Suprapubic skin (tissue), 4 donors: ENCODE measurements at places on chromosomes 12 and 14.

- no peak for DNase-seq
Observed at GRCh38 chr12:126418400-126418799, 1353.2 kb downstream of the AACS start.

DNA sequence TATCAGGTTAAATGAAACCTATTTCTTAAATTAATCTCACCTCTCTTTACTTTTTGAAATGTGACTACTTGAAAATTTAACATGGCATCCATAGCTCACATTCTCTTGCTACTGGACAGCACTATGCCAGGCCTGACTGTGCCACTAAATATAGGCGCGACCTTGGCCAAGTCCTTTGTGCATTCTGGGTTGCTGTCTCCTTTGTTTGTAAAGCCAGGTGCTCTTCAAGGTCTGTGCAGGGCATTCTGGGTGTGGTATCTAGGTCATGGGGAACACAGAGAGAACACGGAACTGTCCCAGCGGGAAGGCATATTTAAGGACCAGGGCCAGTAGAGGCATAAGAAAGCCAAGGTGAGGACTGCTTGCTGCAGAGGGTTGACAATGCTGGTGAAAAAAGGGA lies 121.2 kb downstream of the ZNF664 start:
- DNase-seq: no peak

DNA sequence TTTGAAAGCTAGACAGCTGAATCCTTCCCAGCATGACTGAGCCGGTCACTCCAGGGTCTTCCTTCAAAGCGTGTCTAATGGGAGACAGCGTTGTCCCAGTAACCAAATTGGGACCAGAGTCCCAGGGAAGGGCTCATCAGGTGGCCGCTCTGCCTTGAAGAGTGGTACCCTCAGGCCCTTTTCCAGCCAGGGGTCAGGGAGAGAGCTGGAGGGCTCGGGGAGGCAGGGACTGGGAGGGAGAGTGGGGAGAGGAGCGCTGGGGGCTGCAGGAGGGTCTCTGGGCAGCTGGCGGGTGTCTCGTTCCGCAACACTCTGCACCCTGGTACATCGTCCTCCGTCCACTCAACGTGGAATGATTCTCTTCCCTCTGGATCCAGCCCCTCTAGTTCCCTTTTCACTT lies 1.6 kb upstream of the RTL1 start:
- DNase-seq: peak; percentile 40

DNA sequence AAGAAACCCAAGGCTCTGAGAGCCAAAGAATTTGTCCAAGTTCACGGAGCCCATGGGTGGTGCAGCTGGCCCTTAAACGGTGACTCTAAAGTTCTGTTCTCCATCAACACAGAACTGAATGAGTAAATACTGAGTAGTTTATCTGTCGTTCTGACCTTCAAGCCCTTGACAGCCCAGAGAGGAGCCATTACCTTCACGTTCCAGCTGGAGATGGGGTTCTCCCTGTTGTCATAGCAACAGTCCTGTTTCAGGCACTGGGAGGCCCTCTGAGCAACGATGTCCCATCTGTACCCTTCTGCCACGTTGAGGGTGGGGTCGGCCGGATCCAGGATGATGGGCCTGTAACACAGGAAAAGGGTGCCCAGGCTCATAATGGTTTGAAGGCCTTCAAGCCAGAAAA lies 7.5 kb upstream of the C12orf43 start:
- no peak for DNase-seq

DNA sequence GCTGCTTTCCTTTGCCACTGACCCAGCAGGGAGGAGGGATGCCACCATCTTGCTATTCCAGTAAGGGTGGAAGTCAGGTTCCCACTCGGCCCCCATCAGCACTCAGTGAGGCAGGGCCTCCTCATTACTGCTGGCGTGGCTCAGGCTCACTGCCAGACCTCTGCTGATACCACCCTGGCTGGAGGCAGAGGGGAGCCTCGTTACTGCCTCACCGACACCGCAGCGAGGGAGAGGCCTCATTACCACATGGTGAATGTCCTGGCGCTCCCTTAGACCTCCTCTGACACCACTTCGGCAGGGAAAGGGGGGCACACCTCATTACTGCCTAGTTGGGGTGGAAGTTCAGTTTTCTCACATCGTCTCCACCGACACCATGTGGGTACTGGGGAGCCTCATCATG lies 354.1 kb downstream of the CACNA1C start:
- DNase-seq: peak; percentile 31

DNA sequence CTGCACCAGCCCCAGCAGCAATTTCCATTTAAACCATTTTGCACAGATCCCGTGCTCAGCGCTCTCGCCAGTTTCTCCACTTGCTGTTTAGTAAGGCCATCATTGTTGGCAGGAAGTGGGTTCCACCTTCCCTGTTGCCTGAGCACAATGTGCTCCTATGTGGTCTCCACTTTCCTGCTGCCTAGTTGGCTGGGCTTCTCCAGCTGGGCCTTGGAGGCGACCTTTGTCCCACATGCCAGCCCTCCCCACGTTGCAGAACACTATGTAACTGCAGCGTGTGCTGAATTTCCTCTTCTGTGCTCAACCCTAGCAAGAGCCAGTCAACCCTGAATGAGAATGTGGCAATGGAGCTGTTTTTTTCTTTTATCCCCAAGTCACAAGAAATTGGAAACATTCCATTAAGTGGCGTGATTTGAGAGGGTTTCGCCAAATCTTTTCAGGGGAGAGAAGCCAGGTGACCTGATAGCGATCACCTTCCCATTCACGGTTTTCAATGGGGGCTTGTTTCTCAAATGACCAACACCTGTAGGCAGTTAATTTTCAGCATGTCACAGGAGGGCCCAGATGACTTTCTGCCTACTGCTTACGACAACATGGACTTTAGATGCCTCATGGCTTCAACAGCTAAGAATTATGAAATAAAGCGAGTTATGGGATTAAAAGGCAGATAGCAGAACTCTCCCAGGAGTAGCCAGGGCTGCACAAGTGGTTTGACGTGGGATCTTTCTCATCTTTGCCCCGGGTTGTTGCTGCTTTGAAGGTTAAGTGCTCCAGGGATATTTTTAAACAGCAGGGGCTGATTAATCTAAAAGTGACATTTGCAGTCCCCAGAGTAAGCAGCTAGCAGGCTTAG lies at the start of gene ACACB:
Gene ACACB (plus strand): TSS at position 830 of the 853 bp plus-strand sequence. CDS start 22,819 bp downstream, outside the sequence.
- DNase-seq: peak; percentile 89
